Activated CD4-positive, alpha-beta T cell treated with anti-CD3 and anti-CD28 coated beads, Interleukin-2, amount 50 U/mL, for 48 hours (primary cell): ENCODE measurements at places on chromosomes 3 and 15.

- DNase-seq: no peak
Measured at GRCh38 chr3:183327343-183327742, 74.3 kb downstream of the B3GNT5 start.

DNA sequence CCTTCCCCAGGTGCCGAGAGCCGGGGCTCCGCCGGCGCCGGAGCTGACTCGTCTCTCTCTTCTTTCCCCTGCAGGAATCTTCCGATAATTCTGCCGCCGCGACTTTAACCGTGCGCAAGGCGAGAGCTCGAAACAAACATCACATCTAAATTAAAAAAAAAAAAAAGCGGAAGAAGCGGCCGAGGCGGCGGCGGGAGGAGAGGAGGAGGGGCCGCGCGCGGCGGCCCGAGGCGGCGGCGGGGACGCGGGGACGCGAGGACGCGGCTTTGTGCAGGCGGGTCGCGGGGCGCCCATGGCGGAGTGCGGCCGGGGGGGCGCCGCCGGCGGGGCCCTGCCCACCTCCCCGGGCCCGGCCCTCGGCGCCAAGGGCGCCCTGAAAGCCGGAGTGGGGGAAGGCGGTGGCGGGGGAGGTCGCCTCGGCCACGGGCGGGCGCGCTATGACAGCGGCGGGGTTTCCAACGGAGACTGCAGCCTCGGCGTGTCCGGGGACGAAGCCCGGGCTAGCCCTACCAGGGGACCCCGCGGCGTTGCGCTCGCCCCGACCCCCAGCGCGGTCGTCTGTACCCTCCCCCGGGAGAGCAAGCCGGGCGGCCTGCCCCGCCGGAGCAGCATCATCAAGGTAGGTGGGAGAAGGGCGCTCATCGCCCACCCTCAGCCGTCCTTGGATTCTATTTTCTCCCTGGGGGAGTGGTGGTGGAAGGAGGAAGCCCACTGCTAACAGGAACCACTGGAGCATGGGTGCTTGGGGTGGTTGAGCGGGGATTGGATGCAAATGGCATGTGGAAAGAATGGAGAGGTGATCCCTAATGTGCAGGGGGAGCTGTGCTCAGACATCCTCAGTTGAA is at the start of gene PLCL2:
PLCL2 (plus strand) TSS at position 208 of the 845 bp plus-strand sequence; CDS start at position 293, 85 bp downstream.
- peak; percentile 57 for DNase-seq

DNA sequence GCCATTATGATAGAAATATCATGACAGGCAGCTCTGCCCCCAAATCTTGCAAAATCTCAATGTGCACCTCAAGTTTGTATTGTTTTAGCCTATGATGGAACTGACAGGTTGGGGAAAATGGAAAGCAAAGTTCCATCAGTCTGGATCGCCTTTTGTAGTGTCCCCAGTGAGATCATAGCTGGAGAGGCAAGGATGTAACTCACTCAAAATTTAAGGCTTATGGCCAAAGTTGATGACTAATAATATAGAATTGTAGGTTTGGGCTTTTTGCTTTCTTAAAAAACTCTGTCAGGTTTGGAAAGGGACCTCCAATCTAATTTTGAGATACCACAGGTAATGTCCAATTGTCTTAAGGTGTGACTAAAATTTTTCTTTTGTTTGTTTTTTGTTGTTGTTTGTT is 1.4 kb upstream of the ACP3 start:
- DNase-seq: no peak

DNA sequence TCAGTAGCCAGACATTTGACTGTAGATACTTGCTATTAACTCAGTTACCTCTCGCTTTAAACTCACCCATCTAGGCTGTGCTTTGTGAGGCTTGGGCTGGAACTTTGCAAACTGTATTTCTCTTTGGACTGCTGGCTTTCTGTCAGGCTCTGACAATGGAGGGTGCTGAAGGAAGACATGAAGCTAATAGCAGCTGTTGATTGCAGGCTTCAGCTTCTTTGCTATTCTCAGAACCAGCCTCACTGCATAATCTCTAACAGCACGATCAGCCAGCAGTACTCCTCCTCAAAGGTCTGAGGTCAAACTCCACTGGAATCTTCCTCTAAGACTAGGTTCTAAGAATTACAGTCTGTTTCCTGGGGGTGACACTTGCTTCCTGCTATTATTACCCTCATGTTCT is 295.6 kb downstream of the ZBBX start:
- no peak for DNase-seq

- no peak for DNase-seq
Measured at GRCh38 chr3:27677565-27677964, 44.6 kb downstream of the EOMES start.

GRCh38 chr15:98943601-98944151 is 63.9 kb downstream of the PGPEP1L start:
- DNase-seq: no peak

- DNase-seq: no peak
Measured at GRCh38 chr3:193594946-193595689, 2.1 kb downstream of the OPA1 start.

GRCh38 chr3:123668906-123669305 is 84.1 kb upstream of the HACD2 start:
- no peak for DNase-seq

DNA sequence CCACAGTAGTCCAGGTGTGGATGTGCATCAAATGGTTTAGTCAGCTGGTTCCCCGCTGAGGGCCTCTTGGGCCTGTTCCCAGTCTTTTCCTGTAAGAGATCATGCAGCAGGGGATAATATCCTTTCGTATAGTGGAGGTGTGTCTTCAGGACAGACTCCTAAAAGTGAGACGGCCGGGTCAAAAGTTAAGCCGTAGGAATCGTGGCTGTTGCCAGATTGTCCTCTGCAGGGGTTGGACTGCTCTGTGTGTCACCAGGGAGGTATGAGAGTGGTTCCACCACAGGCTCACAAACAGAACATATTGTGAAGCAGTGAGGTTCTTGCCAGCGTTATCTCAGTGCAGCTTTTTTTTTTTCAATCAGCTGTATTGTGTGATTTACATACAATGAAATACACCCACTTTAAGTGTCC is 95.0 kb downstream of the VGLL4 start:
- no peak for DNase-seq

- DNase-seq: peak; percentile 28
Measured at GRCh38 chr3:142850395-142851023, 38.4 kb downstream of the PCOLCE2 start.

- no peak for DNase-seq
Measured at GRCh38 chr3:72673011-72673771, 175.1 kb downstream of the SHQ1 start.

- no peak for DNase-seq
Measured at GRCh38 chr15:101554115-101554915, 64.8 kb upstream of the PCSK6 start.

DNA sequence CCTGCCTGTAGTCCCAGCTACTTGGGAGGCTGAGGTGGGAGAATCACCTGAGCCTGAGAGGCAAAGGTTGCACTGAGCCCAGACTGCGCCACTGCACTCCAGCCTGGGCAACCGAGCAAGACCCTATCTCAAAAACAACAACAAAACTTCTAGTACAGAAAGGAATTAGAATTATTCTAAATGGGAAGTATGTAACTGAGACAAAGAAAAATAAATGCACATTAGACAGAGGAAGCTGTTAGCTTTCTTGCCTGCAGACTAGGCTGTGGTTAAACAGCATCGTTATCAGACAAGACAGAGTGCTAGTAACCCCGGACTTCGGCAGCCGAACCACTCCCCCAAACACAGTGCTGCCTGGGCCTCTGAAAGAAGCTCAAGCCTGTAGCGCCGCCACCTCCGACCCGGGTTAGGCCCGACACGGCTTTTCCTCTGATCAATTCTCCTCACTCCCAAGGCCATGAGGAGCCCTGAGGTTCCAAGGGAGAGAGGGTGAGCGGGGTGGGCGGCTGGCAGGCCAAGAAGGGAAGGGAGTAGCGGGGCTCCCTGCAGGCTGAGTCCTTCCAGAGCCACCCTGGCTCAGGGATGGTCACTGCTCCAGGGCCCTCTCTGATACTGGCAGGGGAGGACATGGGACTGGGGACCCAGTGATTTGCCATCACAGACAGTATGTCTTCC is 44.8 kb upstream of the MUC4 start:
- DNase-seq: no peak

DNA sequence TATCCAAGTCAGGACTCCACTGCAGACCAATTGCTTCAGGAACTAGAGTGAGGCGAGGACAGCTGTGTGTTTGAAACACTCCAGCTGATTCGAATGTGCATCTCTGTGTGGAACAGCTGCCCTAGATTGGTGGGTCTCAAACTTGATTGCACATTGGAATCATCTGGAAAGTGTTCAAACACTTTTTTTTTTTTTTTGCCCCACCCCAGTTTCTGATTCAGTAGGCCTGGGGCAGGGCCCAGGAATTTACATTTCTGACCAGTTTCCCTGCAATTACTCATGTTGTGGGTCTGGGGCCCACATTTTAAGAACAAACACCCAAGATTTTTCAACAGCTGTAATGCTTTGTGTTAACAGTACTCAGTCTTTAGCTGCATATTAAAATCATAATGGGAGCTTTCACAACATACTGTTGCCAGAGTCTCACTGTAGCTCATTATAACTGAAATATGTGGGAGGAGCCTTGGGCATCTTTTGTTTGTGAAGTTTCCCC is 156.6 kb downstream of the NR1D2 start:
- DNase-seq: no peak

DNA sequence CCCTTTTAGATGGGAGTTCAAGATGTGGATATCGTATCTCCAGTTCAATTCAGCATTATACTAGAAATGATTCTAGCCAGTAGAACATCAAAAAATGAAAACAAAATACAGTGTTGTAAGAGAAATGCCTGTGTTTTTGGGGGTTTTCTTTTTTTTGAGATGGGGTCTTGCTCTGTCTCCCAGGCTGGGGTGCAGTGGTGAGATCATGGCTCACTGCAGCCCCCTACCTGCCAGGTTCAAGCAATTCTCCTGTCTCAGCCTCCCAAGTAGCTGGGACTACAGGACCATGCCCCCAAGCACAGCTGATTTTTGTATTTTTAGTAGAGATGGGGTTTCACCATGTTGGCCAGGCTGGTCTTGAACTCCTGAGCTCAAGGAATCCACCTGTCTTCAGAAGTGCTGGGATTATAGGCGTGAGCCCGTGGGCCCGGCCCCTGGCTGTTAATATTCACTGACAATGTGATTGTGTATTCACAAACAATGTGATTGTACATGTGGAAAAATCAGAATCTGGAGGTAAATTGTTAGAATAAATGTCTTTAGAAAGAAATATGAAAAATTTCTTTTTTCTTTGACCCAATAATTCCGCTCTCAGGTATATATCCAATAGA is 59.0 kb downstream of the ARIH1 start:
- peak; percentile 13 for DNase-seq

- DNase-seq: no peak
Measured at GRCh38 chr3:35537265-35537664, 102.1 kb upstream of the ARPP21 start.

GRCh38 chr3:63910891-63911290 is 1.3 kb downstream of the SCAANT1 start:
- no peak for DNase-seq

DNA sequence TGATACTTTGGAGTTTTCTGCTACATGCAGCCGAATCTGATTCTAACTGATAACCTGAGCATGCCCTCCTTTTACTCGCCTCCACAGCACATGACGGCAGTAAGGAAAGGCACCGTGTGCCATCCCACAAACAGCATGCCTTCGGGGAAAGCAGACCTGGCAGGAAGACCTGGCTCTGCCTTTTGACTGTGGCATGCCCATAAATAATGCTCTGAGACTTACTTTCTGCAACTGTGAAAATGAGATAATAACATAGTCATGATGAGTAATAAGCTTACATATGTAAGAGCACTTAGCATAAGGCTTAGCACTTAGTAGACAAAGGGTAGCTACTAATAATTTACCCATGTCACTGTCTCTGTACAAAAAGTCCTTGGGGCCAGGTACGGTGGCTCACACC is 32.9 kb downstream of the MTHFS start:
- DNase-seq: no peak

DNA sequence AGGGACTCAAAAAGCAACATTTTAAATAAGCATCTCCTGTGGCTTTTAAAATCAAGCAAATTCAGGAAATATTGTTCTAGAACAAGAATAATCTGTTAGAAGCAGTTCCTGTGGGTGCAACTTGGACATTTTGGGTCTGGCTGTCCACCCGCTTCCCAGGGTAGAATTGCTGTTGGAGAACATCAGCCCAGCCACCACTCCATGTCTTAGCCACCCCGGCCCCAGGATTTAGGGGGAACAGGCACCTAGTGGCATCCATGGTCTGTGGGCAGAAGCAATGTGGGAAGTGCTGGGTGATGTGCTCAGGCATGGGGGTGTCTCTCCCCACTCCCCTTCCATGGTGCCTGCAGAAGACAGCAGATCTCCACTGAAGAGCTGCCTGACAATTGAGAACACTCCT is 162.6 kb downstream of the KLF13 start:
- DNase-seq: no peak

- DNase-seq: no peak
Measured at GRCh38 chr15:79953951-79954444, 17.0 kb downstream of the BCL2A1 start.

- DNase-seq: no peak
Measured at GRCh38 chr3:151878465-151878864, 5.0 kb downstream of the SUCNR1 start.

DNA sequence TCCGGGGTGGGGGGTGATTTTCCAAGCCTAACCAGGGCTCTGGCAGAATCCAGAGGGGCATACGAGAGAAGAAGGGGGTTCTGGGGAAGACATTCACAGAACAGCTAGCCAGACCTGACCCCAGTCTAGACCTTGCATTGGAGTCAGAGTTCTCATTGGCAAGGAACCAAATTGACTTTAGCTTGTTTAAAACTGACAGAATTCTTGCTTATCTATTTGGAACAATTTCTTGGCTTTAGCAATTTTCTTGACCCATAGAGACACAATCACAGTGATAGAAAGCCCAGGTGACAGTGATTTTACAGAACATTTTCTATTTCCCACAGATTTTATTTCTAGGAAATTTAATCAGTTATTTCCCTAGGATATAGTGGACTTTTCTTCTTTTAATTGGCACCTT is 23.6 kb upstream of the ATP11B start:
- no peak for DNase-seq

GRCh38 chr3:110384601-110385000 is 687.0 kb upstream of the NECTIN3 start:
- no peak for DNase-seq

GRCh38 chr3:30738605-30739004 is 132.2 kb downstream of the TGFBR2 start:
- no peak for DNase-seq

DNA sequence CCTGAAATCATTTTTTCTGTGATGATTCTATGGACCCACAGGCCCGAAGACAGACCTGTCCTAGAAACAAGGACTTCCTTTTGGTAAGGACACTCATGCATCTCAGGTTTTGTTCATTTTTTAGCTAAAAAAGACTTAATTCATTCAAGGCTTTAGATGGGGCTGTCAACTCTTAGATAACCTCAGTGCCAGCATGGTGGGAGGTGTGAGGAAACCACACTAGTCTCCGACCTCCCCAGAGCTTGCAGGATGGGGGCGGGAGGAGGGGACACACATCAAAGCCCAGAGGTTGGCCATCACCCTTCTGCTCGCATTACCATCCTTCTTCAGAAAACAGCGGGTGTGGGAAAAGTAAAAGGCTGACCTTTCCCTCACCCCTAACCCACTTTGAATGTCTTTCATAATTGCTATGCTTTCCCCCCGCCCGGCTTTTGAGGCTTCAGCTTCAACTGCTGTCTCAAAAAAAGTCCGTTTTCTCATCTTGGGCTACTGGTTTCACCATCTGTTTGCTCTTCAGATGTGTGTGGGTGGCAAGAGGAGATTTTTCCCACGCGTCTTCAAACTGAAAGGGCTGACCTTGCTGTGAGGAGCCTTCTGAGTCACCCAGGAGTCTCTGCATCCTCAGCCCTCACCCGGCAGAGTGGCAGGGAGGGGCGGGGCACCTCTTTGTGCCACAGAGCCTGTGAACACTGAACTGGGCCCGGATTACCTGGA is 27.6 kb upstream of the CXCR6 start:
- peak; percentile 87 for DNase-seq

GRCh38 chr3:29281344-29282241 is 722 bp downstream of the RBMS3 start:
- no peak for DNase-seq
